AG10803 (cell line): ENCODE measurements at places on chromosomes 1 and 21.

DNA sequence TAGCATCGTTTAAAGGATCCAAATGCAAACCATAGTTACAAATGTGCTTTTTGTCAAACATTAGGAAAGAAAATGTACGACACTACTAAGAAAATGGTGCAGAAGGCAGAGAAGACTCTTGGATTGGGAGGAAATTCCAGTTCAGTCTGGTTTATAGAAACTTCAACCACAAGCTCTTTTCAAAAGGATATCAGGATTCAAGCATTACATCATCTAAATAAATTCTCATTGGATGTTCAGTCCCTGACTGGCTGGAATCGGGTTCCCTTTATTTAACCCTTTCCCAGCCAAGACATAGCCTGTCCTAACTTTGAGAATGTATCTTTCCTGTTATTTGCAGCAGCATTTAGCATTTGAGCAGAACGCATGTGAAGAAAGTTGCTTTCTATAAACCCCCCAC, 184.6 kb downstream of the LMO4 start:
- no peak for DNase-seq

- DNase-seq = no peak
Observed at GRCh38 chr1:94398356-94398755, 19.8 kb upstream of the ABCD3 start.

DNA sequence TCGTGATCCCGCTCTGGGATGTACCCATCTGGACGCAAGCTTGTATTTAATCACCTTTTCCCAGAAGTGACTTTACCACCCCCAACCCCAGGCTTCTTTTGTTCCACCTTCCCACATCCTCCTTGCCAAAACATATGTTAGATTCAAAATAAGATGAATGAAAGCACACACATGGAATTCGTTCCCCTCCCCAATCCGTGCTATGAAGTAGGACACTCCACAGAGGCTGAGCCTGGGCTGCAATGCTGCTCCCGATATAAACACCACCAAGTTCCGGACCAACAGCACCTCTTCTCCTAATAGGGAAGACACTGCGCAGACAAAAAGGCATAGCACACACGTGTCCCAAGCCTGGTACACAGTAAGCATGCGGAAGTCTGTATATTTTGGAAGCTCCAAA, 86.1 kb downstream of the CLSTN1 start:
- DNase-seq = no peak

DNA sequence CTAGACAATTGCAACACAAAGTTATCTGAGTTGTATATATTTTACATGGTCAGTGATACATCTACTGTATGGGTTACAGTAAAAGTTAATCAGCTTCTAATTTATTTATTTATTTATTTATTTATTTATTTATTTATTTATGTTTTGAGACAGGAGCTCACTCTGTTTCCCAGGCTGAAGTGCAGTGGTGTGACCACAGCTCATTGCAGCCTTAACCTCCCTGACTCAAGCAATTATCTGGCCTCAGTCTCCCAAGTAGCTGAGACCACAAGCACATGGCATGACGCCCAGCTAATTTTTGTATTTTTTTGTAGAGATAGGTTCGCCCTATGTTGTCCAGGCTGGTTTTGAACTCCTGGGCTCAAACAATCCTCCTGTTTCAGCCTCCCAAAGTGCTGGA, 241.6 kb downstream of the PTPRC start:
- DNase-seq = peak; percentile 53

DNA sequence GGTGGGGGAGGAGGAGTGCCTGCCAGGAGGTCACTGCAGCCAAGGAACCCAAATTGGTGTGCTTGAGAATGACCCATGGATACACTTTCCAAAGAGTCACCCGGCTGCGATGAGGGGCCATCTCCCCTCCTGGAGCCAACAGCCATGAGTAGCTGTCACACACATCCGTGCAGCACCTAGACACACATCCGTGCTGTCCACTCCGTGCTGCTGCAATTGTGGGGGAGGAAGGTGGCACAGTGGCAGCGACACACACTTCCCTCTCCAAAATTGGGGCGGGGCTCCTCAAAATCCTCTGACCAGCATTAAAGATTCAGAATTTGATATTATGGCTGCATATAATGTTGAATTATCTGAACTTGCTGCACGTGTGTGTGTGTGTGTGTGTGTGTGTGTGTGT, 15.8 kb downstream of the TP73 start:
- no peak for DNase-seq

DNA sequence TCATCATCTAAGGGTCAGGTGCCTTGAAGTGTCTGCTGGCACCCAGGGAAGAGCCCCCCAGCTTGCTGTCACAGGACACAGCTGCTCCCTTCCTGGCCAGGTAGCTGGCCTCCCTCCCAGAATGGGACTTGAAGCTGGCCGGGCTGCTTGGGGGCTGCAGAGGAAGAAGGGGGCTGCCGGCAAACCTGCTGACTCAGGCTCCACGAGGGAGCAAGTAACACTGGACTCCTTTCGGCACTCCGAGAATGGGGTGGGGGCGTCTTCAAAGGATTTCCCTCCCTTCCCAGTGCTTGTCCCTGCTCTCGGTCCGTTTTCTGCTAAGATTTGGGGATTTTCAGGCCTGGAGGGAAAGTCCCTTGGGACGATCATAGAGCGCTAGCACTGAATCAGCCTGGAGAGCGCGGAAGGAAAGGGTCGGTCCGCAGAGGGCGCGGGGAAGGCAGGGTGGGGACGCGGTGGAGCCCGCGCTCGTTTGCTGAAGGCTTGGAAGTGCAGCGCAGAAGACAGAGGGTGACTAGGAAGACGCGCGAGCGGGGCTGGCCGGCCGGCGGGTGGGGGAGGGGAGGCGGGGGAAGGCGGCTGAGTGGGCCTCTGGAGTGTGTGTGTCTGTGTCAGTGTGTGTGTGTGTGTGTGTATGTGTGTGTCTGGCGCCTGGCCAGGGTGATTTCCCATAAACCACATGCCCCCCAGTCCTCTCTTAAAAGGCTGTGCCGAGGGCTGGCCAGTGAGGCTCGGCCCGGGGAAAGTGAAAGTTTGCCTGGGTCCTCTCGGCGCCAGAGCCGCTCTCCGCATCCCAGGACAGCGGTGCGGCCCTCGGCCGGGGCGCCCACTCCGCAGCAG, at the start of gene CSF1:
Gene CSF1 (plus strand): TSS at position 727 of the 840 bp plus-strand sequence. CDS start 175 bp downstream, outside the sequence.
- peak; percentile 91 for DNase-seq

GRCh38 chr1:1069056-1069710, 4.9 kb downstream of the RNF223 start:
- DNase-seq = no peak

GRCh38 chr1:33985656-33986055, 121.8 kb downstream of the HMGB4 start:
- DNase-seq = peak; percentile 64

GRCh38 chr21:39669485-39669884, 56.7 kb downstream of the B3GALT5 start:
- DNase-seq = no peak

DNA sequence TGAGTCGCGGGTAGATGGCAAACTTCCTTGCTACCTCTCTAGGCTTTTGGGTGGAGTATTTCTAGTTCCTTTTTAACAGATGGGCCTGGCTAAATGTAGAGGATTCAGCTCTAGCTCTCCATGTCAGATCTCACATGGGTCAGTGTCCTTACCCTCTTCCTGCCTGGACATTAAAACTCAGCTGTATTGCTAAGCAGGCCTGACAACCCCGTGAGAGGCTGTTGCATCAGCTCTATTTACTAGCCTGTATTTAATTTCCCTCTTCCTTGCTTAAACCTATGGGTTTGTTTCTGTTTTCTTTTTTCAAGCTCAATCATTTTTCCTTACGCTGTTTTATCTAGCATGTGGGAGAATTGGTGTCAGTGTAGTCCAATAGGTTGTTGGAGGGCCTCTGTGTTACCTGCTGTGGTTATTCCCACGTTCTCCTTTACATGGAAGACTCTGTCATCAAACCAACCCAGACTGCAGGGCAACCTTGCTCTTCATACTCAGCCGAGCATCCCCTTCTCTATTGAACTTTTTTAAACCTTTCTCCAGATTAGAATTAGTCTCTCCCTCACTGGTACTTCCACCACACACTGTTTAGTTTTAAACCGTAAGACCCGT, 79.5 kb upstream of the BACH1 start:
- DNase-seq = peak; percentile 43
